ENCODE measurements at places on chromosomes 6 and 20.

- no peak for DNase-seq
Measured at GRCh38 chr6:150667977-150668716, 68.5 kb downstream of the PLEKHG1 start.

DNA sequence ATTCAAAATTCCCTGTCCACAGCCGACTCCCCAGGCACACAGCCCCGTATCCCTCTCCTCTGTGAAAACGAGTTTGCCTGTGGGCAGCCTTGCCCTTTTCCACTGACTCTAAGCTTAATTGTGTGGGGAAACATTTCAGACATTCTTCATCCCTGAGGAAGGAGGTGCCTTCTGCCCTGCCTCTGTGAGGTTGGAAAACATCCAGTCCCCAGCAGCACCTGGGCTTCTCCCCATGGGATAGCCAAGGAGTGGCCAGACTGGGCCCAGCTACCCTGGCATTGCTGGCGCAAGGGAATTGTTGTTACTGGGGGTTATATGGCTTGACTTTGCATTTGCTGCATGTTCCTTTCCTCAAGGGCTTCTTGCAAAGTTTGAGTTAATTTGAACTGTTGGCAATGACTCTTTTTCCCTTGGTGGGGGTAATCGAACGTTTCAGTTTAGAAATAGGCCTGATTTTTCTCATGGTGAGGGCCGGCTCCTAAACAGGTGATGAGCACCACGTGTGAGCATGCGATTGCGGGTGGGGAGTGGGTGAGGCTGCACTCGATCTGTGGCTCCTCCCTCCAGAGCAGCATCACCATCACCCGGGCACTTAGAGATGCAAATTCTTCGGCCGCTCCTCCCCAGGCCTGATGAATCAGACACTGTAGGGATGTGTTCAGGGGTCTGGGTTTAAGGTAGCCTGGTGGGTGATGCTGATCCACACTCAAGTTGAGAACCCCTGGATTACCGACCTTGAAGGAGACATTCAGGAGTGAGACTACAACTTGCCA, 29.9 kb downstream of the GABRR2 start:
- no peak for DNase-seq

DNA sequence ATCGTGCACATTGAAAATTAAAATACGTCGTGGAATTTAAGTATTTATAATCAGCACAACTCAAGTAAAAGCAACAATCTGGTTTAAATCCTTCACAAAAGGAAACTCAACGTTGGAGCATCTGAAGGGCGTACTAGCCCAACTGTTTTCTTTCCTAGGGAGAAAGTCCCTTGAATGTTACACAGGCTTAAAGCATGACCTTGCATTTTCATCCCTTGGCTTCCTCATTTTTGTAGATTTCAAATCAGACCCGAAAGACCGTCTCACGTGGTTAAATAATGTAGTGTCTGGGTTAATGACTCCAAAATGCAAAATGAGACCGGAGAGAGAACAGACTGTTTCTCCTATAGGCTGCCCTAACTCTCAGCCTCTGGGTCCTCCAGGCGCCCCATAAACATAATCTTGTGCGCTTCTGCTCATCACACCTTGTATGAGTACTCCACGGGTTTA, 249.2 kb upstream of the RREB1 start:
- DNase-seq, result no peak

- peak; percentile 65 for DNase-seq
Measured at GRCh38 chr20:33685328-33686099, 671 bp downstream of the E2F1 start.

GRCh38 chr20:39318911-39319310, 356.8 kb downstream of the DHX35 start:
- no peak for DNase-seq
